Breast epithelium (tissue), 4 donors: ENCODE measurements at places on chromosomes 1 and 21. TPM values are rescaled to one million over a fixed set of nuclear protein-coding genes. Genes with fewer than 3 reads are reported as not detected.

DNA sequence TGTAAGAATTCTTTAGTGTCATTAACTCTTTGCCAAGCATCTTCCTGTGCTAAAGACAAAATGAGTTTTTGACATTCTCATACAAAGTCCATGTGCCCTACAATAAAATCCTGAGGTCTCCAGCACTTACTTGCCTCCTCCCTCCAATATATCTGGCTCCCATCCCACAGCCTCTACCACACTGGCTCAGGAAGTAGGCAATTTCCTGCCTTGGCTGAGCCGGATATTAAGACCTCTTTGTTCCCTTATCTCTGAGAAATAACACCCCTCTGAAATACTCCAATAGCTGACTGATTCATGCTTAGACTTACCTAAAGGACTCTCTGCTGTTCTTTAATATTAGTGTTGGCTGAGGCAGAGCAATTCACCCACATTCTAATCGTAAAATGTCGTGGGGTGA, 37.6 kb upstream of the GORAB start:
- no peak overlapping the region for H3K4me3 ChIP-seq
- H3K27me3 ChIP-seq = no peaks in the 10 kb centered on the region
- H3K27ac ChIP-seq = peak overlapping the region; percentile 45
- peaks cover 4% of the 10 kb centered on the region for H3K36me3 ChIP-seq

GRCh38 chr1:38558500-38559445, 300.8 kb downstream of the RRAGC start:
- no peak for DNase-seq
- no peak overlapping the region for H3K27ac ChIP-seq
- peaks cover 4% of the 10 kb centered on the region for H3K4me1 ChIP-seq
- H3K4me3 ChIP-seq = peak overlapping the region; percentile 29

The KDF1 gene
- not detected for total RNA-seq

- H3K36me3 ChIP-seq = no peaks in the 10 kb centered on the region
- no peaks in the 10 kb centered on the region for H3K4me1 ChIP-seq
- DNase-seq = no peak
- no peaks in the 10 kb centered on the region for H3K27me3 ChIP-seq
- H3K4me3 ChIP-seq = no peak overlapping the region
These were observed 62.0 kb downstream of the NVL start for GRCh38 chr1:224267925-224268324.

DNA sequence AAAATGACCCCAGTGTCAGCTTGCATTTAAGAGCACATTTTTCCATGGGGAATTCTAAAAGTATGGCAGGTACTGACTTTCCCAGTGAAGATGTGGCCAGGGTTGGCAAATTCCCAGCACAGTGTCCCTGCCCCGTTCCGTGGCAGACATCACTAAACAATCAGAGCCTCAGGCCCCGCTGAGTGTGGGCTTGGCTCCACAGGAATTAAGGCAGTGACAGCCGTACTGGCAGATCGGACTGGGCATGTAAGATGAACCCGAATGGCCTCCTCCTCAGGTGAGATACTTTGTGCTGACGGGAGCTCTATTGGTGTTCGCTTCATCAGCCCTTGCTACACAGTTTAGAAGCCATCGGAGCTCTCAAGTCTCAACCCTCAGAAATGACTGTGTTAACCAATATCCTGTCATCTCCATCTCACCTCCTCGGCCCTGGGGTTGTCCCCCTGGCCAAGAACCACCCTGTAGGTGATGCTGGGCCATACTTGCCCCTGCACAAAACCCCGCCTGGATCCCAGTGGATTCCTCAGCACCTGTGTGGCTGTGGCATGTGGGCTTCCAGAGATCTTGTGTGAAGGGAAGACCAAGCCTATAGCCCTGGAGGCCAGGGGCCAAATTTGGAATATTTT, 29.0 kb upstream of the ABCG1 start:
- H3K27me3 ChIP-seq = no peaks in the 10 kb centered on the region
- no peaks in the 10 kb centered on the region for H3K4me1 ChIP-seq
- H3K4me3 ChIP-seq = no peak overlapping the region
- DNase-seq = no peak
- no peak overlapping the region for H3K27ac ChIP-seq

- DNase-seq = no peak
- H3K4me1 ChIP-seq = no peaks in the 10 kb centered on the region
- no peaks in the 10 kb centered on the region for H3K36me3 ChIP-seq
- no peak overlapping the region for H3K27ac ChIP-seq
These were observed 8.4 kb downstream of the MYBPH start for GRCh38 chr1:203167026-203167912.
